NCI-H524 (cell line): ENCODE measurements at places on chromosomes 13 and 19.

GRCh38 chr13:100396776-100397175 lies 191.8 kb downstream of the GGACT start:
- no peak for DNase-seq

DNA sequence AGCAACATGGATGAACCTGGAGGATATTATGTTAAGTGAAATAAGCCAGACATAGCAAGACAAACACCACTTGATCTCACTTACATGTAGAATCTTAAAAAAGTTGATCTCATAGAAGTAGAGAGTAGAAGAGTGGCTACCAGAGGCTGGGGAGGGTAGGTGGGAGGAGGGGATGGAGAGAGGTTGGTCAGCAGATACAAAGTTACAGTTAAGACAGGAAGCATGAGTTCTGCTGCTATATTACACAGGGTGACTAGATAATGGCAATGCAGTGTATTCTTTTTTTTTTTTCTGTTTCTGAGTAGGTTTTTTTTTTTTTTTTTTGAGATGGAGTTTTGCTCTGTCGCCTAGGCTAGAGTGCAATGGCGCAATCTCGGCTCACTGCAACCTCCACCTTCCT lies 15.2 kb upstream of the THSD1 start:
- DNase-seq, result no peak

DNA sequence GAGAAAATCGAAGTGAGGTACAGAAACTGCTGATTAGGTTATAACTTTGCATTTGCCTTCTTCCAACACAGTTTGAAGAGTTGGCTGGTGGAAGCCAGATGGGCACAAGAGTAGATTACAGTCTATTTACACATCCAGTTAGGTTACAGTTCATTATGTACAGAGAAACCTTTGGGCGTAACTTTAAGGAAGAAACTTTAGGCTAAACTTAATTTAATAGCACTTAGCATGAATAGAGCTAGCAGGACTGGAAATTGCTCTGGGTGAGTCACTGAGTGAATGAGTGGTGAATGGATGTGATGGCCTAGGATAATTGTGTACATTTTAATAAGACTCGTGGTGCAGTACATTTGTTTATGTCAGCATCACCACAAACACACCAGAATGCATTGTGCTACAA lies 62.9 kb upstream of the KLHL1 start:
- no peak for DNase-seq

DNA sequence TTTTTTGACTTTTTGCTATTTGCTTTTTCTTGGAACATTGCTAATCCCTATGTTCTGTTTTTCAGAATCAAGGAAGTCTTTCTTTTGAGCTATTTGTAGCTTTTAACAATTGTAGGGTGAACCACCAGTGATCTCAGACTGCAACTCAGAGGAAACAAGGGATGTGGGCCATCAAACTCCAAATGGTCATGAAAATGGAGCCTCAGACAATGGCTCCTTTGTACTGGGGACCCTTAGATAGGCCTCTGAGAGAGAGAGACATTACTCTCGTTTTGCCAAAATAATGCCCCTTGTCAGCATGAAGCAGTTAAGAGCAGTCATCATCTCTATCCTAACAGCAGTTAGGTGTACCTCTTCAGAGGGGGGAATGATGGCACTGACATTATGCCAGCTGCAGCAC lies 56.4 kb upstream of the GJB6 start:
- DNase-seq, result no peak

DNA sequence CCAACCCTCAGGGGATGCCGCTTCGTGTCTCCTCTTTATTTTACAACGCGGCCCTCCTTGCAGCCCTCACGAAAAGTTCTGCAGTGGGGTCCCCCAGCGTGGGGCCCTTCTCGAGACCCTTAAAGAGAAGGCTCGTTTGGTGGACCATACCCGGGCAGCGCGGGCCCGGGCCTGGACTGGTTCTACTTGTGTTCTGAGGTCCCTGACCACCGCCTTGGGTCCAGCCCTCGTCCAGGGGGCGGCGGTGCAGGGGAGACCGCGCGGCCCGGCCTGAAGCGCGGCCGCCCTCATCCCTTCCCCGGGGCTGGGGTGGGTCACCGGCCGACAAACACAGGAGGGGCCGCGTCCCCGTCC lies 400 bp upstream of the SERP2 start:
- DNase-seq, result no peak

DNA sequence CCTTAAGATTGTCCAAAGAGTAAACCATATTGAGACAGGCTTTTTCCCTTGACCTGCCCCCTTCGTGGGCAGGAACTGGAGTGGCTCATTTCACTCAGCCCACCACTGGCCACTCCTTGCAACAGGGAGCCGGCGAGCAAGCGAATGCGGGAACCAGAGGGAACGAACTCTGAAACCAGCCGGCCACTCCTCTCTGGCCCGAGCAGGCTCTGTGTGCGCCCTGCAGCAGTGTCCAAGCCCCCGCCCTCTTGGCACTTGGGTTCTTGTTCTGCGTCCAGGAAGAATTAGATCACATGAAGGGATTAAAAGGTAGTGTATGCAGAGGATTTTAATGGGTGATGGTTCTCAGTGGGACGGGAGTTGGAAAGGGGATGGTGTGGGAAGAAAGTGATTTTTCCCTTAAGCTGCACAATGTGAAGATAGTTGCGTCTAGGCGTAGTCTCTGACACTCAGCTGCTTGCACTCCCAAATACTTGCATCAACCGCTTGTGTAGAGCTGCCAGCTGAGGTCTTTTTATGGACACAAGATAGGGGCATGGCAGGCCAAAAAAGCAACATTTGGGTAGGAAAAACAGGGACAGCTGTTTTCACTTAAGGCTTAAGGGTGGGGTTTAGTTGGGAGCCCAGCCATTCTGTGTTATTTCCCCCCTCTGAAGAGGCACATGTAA lies 1209.7 kb upstream of the PCDH20 start:
- DNase-seq, result no peak

DNA sequence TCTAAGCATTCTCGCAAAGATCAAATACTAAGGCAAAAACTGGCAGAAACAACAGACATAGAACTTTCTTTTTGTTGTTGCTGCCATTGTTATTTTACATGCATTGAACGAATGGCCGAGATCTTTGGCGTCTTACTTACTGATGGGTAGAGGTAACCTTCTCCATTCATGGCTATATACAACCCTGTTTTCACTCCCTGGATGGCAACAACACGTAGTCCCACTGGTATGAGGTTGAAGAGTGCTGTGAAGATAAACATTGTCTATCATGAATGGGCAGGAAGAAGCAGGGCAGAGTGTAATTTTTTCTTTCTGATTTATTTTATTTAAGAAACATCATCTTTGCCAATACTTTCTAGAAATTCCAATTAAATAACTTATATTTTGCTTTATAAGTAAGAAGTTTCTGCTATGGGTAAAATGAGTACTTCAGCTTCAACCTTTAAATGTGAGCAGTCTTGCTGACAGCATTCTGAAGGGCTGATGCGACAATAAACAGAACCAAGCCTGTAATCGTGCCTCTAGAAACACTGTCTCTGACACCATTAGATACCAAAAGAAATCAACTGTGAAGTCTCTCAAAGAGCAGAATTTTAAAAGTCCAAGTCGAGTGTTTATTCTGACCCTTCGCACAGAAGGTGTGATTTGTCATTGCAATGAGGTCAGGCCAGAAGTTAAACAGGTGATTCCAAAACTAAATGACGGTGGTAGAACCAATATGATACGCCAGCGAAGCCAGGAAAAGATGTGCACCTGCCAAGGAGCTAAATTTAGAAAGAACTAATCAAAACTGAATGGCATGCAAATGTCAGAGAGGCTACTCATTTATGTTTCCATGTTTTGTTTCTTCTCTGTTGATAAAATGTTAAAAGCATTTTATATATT lies 416.4 kb downstream of the ITGBL1 start:
- DNase-seq, result no peak

- no peak for DNase-seq
Measured at GRCh38 chr19:17944301-17944700, 11.5 kb downstream of the CCDC124 start.

DNA sequence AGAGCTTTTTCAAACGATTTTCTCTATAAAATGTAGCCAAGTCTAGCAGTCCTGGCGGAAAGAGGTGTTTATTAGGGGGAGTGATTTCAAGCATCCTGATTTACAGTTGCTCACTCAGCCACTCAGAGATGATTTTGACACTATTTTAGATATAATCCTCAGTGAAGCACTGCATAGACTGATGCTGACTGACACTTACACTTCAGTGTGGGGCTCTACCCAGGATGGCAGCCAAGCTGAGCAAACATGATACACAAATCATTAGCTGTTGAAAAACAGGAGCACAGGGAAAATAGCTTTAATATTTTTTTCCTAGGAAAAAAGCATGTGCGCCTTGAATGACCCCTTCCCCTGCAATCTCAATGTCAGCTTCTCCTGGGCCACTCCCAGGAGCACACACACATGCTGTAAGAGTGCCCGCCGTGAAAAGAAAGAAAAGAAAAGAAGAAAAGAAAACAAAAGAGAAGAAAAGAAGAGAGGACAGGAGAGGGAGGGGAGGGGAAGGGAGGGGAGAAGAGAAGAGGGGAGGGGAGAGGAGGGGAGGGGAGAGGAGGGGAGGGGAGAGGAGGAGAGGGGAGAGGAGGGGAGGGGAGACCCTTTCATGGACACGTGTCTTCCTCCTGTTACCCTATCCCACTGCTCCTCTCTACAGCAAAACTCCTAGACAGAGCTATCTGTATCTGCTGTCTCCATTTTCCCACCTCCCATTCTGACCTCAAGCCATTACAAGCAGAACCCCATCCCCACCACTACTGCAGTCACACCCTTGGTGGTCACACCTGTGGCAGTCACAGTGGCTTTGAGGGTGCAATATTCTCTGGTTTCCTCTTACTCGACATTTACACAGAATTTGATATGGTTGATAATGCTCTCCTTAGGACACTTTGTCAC lies 36.4 kb downstream of the RCBTB2 start:
- DNase-seq, result no peak

DNA sequence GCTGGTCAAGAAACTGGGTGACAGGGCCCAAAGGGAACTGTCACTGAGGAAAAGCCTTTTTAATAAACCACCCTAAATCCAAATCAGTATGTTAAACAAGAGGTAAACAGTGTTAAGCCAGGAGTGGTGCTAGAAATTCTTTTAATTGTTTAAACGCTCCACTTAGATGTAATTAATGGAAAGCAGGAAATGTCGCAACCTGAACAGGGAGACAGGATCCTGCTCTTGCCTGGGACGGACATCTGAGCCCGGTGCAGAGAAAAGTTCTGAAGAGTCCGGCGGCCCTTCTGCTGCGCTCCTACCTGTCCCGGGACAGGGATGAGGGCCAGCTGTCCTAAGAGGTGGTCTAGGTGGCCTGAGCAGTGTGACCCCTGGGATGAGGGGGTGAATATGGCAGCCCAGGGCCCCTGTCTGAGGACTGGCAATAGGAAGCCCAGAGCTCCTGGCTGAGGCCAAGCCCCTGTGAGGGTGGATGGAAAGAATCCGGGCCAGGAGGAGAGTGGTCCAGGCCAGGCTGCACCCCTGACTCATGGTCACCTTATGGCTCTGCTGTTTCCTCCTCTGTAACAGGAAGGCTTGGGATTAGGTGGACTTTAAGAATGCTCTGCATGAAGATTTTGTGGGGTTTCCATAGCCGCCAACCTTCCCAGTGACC lies 112.8 kb upstream of the GJB6 start:
- no peak for DNase-seq

GRCh38 chr13:33347861-33348260 lies 62.3 kb upstream of the STARD13 start:
- no peak for DNase-seq

GRCh38 chr13:97653443-97654140 lies 219.6 kb downstream of the RAP2A start:
- no peak for DNase-seq

DNA sequence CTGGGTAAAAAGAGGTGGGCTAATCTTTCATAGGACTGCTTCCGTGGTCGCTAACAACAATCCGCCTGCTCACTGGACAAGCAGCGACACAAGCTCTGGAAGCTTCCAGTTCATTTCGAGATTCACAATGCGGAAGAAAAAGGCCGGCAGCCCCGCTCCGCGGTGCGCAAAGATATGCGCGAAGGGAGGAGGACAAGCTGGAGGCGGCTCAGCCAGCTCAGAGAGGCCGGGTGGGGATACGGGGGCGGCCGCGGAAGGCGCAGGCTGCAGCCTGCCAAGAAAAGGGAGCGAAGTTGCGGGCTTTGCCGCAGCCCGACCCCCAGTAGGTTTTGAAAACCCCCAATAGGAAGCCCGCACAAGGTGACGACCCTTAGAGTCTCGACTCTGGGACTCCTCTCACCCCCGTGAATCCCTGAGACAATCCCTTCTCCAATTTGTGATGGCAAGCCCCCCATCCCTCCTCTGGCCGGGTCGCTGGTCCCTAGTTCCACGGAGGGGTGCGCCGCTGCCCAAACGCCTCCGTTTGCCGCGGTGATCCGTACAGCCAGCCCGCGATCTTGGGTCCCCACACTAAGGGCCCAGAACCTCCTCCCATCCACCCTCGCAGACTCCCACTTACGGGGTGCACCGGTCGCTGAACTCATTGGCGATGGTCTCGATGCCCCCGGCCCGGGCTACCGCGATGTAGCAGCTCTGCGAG lies 697 bp downstream of the HSPH1 start:
- DNase-seq, result peak; percentile 23
